ENCODE measurements at places on chromosomes 11 and 22. TPM values are rescaled to one million over a fixed set of nuclear protein-coding genes. Genes with fewer than 3 reads are reported as not detected.

GRCh38 chr11:63592975-63593395, 21.2 kb downstream of the PLAAT3 start:
- H3K27ac ChIP-seq = no peak overlapping the region
- no peak overlapping the region for H3K4me3 ChIP-seq
- no peak for DNase-seq

- peaks cover 58% of the 10 kb centered on the region for H3K36me3 ChIP-seq
- H3K27ac ChIP-seq = no peak overlapping the region
- no peaks in the 10 kb centered on the region for H3K27me3 ChIP-seq
- no peak overlapping the region for H3K4me3 ChIP-seq
- H3K4me1 ChIP-seq = no peaks in the 10 kb centered on the region
- DNase-seq = no peak
Observed at GRCh38 chr11:117378976-117379865, 51.6 kb downstream of the CEP164 start.

MMP8 gene
- total RNA-seq = not detected

GRCh38 chr11:17102462-17102861, 25.0 kb upstream of the RPS13 start:
- H3K36me3 ChIP-seq = peaks cover 31% of the 10 kb centered on the region
- no peaks in the 10 kb centered on the region for H3K27me3 ChIP-seq

SYT13 gene
- not detected for total RNA-seq

DNA sequence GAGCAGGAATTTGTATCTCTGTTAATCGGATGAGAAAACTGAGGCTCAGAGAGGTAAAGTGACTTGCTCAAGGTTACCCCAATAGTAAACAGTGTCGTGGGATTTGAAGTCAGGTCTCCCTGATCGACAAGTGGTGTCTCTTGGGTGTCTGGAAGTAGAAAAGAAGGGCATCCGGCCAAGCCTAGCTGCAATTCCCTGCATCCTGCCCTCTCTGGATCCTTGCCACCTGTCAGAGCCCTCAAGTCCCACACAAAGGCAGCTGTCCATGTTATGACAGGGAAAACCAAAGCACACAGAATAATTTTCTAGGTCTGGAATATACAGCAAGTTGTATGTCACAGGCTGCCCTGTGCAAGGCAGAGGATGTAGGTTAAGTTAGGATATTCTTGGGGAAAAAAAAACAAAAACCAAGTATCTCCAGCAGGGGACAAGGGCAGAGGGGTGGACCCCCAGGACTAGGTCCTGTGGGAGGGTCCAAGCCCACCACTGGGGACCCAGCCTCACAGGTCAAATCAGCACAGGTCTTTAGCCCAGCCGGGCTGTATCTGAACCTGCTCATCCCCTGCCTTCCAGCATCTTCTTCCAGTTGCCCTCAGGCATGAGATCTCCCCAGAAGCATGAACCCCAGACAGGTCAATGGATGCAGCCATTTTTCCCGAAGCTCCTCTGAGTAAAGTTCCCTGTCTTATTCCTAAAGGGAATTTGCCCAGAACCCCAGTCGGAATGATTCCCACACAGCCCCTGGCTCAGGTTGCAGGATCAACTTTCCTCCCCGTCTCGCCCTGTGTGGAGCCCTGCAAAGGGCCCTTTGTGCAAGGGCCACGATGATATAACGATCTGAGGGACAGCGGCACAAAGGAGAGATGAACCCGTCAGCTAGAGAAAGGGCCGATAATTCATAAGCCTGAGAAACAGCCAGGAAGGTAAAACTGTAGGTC, 15.0 kb downstream of the USH1C start:
- H3K36me3 ChIP-seq = no peaks in the 10 kb centered on the region
- no peaks in the 10 kb centered on the region for H3K4me1 ChIP-seq
- DNase-seq = no peak
- H3K27ac ChIP-seq = no peak overlapping the region
- H3K4me3 ChIP-seq = no peak overlapping the region

GRCh38 chr11:42271306-42271705, 811.9 kb upstream of the LRRC4C start:
- H3K4me1 ChIP-seq = no peaks in the 10 kb centered on the region
- no peaks in the 10 kb centered on the region for H3K36me3 ChIP-seq
- no peak overlapping the region for H3K4me3 ChIP-seq
- DNase-seq = no peak

CD3E gene
- 585 TPM for total RNA-seq

OR5T3 gene
- total RNA-seq = not detected
